ENCODE measurements at places on chromosomes 12 and 14.

DNA sequence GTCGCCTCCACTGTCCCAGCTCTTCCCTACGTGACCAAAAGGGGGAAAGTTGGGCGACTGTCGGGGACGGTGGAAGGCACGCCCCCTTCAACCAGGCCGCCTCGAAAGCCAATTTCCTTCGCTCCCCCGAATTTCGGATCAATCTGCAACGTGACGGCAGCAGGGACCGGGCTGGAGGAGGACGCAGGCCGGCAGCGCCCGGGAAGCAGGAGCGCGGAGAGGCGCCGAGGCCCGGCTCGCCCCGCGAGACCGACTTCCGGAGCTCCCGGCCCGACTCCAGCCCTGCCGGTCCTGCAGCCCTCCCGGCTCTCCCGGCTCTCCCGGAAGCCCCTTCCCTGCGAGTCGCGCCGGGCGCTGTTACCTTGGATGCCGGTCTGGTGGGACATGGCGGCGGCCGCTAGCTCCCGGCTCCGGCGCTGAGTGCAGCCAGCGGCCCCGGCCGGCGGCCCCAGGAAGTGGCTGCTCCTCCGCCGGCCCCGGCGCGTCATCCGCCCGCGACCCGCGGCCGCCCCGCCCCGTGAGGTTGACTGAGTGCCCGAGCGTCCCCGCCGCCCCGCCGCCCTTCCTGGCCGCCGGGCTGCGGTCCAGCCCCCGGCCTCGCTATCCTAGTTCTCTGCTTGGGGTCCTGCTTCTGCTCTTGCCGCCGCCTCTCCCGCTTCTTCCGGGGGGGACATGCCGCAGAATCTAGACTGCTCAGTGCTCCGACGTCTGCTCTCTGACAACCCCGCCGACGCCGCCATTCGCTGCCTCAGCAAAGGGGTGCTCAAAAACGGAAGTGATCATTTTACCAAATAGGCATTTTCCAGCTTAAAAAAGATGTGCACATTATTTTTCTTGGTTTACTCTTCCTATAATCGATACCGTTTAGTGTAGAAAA lies at the start of gene TWF1:
TWF1 (minus strand) TSS at position 458 of the 877 bp plus-strand sequence; CDS start at position 386, 72 bp downstream.
- peak; percentile 93 for DNase-seq

DNA sequence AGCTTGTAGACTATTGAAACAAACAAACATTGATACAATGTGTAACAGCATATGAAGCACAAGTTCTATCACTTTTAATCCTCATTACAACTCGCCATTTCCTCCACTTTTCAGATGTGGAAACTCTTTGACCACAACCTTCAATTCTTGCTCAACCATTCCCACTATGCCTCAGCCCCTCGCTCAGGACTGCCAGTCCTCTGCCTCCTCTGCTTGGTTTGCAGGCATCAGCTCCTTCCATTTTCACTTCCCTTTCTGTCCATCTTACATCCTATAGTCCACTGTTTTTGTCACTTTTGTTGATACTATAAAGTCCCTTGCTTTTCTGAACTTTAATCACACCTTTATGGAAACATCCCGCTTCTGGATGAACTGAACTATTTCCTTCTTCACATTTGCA lies 28.2 kb upstream of the CD27 start:
- DNase-seq, result no peak

GRCh38 chr12:52211716-52212585 lies 20.1 kb upstream of the KRT80 start:
- DNase-seq, result no peak

DNA sequence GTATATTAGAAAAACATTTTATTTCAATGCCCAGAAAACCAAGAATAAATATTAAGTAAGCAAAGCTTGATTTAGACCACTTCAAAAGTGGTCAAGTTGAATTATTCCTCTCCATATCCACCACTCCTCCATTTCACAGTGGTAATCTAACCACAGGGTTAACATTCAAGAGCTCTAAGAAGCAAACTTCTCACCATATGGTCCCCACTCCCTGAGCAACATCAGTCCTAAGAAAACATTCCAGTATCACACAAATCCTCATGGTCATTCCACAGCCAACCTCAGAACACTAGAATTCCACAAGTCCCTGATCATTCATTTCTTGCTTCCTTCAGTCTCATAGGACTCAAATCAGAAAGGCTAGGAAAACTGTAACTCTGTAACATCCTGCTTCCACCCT lies 47.9 kb downstream of the ST8SIA1 start:
- no peak for DNase-seq

- peak; percentile 50 for DNase-seq
Measured at GRCh38 chr14:105201925-105202513, 20.9 kb upstream of the NUDT14 start.

GRCh38 chr12:104154806-104155205 lies 16.8 kb upstream of the NFYB start:
- peak; percentile 50 for DNase-seq
